ENCODE measurements at places on chromosomes 6 and 20. TPM values are rescaled to one million over a fixed set of nuclear protein-coding genes. Genes with fewer than 3 reads are reported as not detected.

The WFDC10B gene
- polyA plus RNA-seq: not detected

The AK9 gene
- polyA plus RNA-seq: 11.4 TPM

The DNMT3B gene
- 8.6 TPM for polyA plus RNA-seq

The PLAGL1 gene
- polyA plus RNA-seq: 114 TPM

The CCN5 gene
- polyA plus RNA-seq: 0.22 TPM
